ENCODE measurements at places on chromosomes 1 and 21.
A peak's percentile ranks its signal among the peaks of the same experiment; 100 is the strongest.

DNA sequence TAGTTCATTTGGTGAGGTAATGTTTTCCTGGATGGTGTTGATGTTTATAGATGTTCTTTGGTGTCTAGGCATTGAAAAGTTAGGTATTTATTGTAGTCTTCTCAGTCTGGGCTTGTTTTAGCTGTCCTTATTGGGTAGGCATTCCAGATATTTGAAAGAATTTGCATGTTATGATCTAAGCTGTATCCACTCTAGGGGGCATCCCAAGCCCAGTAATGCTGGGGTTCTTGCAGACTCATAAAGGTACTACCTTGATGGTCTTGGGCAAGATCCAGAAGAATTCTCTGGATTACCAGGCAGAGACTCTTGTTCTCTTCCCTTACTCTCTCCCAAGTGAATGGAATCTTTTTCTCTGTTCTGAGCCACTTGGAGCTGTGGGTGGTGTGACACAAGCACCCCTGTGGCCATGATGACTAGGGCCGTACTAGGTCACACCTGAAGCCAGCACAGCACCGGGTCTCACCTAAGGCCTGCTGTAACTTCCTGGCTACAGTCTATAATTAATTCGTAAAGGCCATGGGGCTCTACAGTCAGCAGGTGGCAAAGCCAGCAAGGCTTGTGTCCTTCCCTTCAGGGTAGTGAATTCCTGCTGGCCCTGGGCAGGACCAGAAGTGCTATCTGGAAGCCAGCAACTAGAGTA, 74.8 kb upstream of the PDE4B start:
- DNase-seq, result no peak

GRCh38 chr21:42747746-42748351, 94.4 kb downstream of the PDE9A start:
- DNase-seq, result no peak

DNA sequence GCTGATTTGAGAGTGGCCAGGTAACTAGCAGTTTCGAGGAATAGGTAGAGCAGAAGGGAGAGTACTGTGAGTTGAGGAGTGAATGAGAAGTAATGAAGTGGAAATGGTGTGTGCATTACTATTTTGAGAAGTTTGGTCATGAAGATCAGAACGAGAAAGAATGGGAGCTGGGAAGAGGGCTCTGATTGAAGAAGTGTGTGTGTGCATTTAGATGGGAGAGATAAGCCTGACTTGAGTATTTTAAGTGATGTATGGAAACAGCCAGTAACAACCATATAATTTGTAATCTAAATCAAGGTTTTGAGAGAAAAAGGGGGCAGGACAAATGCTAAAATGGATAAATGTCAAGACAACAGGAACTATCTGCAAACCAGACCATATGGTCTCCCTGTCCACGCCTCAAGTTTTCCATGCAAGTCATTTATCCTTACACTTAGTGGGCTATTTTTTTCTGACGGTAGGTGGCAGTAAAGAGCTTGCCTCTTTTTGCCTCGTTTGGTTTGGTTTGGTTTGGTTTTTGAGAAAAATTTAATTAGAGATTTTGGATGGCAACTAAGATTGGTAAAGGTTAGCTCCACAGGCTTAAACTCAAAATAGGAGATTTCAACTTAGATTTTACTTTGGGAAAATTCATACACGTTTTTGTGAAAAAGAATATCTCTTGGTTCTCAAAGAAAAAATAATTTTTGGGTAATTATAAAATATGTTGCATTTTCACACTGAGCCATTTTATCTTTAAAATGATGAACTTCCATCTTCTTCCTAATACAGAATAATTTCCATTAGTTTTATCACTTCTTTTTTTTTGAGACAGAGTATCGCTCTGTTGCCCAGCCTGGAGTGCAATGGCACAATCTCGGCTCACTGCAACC, 9.5 kb upstream of the B3GALNT2 start:
- DNase-seq, result no peak

DNA sequence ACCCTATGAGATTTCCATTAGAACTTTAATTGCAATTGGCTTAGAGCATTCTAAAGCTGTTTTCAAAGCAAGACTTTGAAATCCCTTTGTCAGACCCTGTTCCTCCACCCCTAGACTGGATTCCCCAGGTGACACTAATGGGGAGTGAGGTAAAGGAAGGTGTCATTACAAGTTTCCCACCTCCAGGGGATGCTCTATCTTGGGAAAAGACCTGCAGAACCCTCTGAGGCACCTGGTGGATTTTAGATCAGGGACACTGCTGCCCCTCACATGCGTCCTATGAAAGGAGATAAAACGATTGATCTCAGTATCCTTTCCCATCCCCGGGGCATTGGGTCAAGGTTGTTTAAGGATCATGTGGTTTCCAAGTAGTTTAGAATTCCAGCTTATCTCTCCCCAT, 80.3 kb upstream of the RGS4 start:
- no peak for DNase-seq

GRCh38 chr21:38142224-38142623, 114.6 kb upstream of the KCNJ15 start:
- no peak for DNase-seq

GRCh38 chr1:26277719-26278118, 2.2 kb upstream of the SH3BGRL3 start:
- DNase-seq, result no peak

DNA sequence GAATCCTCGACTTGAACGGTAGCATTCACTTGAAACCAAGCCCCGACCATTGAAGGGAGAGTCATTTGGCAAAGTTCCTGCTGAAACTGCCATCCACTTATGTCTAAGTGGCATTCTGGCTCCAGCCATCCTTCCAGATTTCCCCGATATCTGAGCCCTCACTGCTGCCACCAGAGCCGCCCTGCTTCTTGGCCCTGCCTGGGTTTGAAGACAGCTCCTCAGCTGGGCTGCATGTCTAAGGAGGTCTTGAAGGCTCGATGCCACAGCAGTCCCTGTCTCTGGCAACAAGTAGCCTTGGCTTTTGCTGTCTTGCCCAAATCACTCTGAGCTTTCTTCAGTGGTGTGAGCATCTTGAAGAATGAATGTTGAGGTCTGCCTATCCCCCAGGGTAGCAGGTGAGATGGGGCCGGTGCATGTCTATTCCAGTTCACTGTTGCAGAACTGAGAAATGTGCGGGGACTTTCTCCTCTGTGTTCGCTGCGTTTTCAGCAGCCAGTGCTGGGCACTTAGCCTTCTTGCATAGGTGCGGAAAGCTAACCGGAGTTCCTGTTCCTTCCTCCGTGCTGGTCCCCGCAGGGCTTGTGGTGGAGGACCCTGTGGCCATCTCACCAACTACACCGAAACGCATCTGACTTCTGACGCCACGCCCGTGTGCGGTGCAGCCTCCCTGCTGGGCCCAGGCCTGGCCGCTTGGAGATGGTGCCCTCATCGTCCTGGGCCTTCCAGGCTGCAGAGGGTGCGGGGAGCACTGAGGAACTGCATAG, 29.2 kb downstream of the MAN1C1 start:
- no peak for DNase-seq

GRCh38 chr1:207822602-207823451, 71.0 kb downstream of the CD46 start:
- DNase-seq, result peak; percentile 91

DNA sequence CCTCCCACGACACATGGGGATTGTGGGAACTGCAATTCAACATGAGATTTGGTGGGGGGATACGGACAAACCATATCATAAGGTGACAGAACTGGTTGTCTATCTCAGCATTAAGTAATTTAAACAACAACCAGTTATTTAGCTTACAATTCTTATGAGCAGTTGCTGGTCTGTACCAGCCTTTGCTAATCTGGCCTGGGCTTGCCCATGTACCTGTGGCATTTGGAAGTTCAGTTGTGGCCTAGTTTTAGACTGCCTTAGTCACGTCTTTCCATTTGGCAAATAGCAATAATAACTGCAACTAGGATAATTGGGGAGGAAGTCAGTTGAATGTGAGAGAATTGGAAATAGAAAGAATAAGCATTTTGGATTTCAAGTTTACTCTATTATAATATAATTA, 441.8 kb upstream of the CXADR start:
- no peak for DNase-seq

GRCh38 chr21:38863291-38863690, 57.6 kb downstream of the ETS2 start:
- no peak for DNase-seq

DNA sequence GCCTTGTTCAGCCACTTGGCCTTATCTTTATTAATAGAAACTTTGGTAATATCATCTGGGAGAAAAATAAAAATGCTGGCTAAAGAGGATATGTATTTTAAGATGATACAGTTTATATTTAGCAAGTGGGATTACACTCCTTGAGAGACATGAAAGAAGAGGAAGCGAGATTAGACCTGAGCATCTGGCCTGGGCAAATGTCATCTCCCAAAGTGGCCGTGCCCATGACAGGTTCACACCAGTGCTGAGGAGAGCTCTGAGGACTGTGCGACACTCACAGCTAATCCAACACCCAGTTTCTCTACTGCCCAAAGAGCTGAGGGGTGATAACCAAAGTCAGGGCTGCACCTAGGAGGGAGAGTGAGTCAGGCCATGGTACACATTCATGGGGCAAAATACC, 121.7 kb upstream of the DUSP10 start:
- DNase-seq, result no peak

DNA sequence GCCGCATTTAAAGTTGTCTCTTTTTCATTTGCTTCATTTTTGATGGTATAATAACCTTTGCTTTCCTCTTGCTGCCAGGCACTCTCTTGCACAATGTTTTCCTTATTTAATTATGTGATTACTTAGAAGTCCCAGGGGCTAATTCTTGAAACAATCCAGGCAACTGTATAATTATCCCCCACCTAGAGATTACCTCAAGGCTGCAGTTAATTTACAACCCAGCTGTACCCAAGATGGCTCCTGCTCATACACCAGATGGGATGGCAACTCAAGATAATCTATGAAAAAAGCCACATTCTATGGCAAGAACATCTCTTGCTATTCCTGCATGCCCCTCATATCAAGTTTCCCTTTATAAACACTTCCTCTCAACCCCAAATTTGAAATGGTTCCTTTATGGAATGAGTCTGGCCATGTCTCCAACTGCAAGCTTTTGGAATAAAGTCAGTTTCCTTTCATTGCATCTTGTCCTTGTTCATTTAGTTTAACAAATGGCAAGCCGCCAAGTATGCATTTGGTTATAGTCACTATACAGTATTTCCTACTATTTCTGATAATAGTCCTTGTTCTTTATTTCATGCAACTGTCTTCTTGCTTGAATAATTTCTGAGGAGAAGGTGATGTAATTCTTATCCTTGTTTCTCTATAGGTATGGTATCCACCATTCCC, 1042.6 kb downstream of the PLA2G4A start:
- DNase-seq, result no peak

- DNase-seq, result no peak
Observed at GRCh38 chr1:30708361-30708728, 15.0 kb downstream of the MATN1 start.

DNA sequence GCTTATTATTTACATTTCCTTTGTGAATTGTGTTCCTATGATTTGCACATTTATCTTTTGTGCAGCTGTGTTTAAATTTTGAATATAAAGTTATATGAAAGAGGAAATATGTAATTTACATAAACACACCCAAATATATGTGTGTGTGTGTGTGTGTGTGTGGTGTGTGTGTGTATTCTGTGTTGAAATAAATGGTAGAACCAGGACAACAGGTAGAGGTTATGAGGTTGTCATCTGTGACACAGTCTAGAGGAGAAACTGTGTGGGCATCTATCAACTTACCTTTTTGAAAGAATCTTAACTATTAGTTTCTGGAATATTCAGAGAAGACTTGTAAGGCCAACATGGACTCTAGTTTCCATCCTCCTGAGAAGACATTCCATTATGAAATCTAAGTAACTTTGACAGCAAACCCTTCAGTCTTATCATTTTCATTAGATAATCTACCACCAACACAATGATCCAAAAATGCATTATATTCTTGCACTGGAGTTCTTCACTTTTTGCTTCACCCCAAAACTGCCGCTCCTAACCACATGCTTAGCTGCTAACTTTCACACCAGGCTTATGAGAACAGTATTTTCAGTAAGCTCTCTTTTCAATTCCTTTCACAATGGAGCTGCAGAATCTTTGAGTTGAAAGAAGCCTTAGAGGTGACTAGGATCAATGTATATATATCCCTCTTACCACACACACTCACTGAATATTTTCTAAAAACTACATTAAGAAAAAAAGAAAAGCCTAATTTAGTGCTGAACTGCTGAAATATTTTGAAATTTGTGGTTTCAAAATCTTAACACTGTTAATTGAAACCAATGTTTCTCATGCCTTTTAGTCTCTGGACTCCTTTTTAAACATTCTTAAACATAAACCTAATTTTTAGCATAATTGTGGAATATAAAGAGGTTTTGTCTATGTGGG, 21.8 kb downstream of the PTPRC start:
- DNase-seq, result no peak

GRCh38 chr1:229428256-229428655, 5.6 kb downstream of the ACTA1 start:
- no peak for DNase-seq

GRCh38 chr21:45353200-45353599, 51.8 kb upstream of the COL18A1 start:
- DNase-seq, result no peak

GRCh38 chr1:234357831-234358230, 15.4 kb upstream of the COA6 start:
- DNase-seq, result no peak

DNA sequence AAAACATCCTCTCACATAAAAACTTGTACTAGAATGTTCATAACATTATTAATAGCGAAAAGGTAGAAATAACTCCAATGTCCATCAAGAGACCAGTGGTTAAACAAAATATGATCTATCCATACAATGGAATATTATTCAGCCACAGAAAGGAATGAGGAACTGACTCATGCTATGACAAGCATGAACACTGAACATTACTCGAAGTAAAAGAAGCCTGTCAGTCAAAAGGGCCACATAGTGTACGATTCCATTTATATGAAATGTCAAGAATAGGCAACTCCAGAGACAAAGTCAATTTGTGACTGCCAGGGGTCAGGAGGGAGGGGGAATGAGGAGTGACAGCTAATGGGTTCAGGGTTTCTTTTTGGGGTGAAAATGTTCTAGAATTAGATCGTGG, 2.3 kb downstream of the VPS26C start:
- no peak for DNase-seq

GRCh38 chr1:30877205-30877912, 31.2 kb downstream of the SDC3 start:
- DNase-seq, result peak; percentile 83

DNA sequence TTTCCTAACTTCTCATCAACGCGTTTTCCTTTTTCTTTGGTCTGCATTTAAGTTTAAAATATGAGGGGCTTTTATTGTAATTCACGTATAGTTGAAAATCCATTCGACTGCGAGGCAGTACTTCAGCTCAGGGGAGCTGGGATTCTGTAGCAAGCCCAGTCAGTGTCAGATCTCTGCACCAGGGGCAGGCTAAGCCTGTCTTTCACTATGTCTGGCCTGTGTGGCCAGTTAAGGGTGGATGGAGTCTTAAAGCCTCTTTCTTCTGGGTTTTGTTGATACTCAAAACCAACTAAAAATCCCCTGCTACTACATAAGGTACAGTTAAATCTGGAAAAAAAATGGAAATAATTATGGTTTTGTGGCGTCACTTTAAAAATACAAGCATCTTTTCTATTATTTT, 124.7 kb downstream of the TYW3 start:
- no peak for DNase-seq

- no peak for DNase-seq
Observed at GRCh38 chr21:33396951-33397350, 6.3 kb upstream of the IFNGR2 start.
